ENCODE measurements at places on chromosomes 5 and 9.

DNA sequence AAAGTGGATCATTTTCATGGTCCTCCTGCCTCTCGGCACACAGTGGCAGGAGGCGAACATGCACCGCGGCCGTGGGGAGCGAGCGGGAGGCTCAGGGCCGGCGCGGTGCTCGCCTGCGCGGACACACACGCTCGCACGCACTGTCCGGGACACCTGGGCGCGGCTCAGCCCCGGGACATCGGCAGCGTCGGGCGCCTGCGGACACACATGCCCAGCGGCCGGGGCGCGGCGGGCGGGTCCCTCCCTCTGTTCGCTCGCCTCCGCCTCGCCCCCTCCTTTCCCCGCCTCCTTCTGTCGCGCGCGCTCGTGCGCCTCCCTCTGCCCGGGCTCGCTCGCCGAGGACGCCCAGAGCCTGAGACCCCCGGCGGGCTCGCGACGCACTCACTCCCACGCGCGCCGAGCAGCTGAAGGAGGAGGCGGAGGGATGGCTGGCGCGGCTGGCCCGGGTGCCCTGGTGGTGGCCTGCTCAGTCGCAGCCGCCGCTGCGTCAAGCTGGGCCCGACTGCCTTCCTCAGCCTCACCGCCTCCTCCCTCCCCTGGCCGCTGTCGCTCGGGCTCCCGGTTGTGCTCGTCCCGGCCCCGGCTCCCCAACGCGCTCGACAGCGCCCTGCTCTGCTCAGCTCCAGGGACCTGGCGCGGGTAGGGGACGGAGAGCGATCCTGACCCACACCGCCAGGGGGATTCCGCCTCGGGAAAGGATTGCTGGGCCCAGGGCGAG is at the start of gene FRMD3:
Gene FRMD3 (minus strand): TSS at position 230 of the 718 bp plus-strand sequence. CDS start 170 bp downstream, at position 60.
- ATAC-seq = peak; percentile 64

DNA sequence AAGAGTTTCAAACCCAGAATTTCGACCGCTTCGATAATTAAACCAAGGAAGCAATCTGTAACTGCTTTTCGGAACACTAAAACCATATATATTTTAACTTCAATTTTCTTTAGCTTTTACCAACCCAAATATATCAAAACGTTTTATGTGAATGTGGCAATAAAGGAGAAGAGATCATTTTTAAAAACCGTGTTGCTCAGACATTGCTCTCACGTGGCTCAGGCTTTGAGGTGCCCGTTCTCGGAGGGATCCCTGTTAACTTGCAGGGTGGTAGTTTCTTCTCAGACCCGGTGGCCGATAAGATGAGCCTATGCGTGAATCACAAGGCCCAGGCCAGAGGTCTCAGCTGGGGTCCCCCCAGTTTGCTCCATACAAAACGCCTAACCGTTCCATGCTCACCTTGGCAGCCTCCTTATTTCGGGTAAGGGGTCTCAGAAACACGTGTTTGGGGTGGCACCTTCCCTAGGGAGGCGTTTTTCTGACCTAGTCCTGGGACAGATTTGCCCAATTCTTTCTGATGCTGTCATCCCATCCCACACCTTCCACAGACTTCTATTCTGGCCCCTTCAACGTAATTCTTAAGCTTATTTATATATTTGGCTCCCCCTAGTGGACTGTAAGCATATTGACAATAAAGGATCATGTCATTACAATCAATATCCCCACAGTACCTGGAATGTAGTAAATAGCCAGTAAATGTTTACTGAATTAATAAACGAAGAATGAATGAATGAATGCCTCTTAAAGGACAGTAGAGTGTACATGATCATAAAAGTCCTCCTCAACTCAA is 48.1 kb downstream of the THBS4 start:
- ATAC-seq = peak; percentile 72

GRCh38 chr5:132428147-132428482 is 58.6 kb downstream of the SLC22A5 start:
- no peak for ATAC-seq

GRCh38 chr5:73596705-73597328 is 29.2 kb upstream of the ARHGEF28 start:
- ATAC-seq = no peak

GRCh38 chr5:15555176-15555575 is 55.2 kb downstream of the FBXL7 start:
- ATAC-seq = no peak

DNA sequence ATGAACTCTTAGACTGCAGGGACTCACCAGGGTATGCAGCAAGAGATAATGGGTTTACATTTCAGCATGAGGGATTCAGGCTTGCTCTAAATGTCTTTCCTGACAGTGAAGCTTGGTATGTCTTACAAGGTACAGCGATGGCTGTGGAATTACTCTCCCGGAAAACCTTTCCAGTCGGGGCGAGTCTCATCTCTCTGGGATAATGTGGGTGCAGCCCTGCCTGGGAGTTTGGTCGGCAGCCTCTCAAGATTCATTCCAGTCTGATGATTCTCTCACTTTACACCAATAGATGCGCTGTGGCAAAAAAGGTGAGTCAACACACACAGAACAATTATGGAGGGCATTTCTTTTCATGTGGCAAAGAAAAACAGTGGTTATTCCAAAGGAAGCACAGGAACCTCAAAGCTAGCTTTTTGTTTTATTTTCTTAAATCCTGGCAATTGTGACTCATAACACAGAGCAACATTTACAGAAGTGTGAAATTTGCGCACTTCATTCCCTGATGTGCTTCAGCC is 190.3 kb downstream of the DCP2 start:
- ATAC-seq = no peak

DNA sequence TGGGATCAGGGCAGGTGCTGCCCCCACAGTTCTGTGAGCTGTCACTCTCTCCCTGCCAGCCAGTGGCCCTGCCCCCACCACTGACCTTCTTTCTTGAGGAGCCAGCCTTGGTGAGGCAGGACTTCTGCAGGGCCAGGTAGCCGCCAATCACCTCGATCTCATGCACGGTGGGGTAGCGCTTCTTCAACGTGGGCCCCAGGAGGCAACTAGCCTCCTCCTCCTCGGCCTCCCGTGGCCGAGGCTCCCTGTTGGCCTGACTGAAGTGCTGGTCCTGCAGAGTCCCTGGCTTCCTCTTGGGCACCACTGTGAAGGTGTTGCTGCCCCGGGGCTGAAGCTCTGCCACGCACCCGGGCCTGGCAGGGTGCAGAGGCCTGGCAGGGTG is 1.6 kb downstream of the TPRN start:
- no peak for ATAC-seq

GRCh38 chr5:143074414-143074996 is 304.3 kb downstream of the ARHGAP26 start:
- ATAC-seq = no peak

DNA sequence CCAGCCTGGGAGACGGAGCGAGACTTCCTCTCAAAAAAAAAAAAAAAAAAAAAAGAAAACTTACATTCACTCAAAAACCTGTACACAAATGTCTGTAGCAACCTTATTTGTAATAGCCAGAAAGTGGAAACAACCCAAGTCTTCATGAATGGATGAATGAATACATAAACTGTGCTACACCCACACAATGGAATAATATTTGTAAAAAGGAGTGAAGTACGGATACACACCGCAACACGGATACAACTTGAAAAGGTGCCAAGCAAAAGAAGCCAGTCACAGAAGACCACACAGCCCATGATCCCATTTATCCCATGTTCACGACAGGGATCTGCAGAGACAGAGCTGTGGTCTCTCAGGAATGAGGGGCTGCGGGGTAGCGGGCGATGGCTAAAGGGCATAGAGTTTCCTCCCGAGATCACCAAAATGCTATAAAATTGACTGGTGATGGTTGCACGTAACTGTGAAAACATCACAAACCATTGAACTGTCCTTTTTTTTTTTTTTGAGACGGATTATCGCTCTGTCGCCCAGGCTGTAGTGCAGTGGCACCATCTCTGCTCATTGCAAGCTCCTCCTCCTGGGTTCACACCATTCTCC is 76.2 kb upstream of the COL5A1 start:
- no peak for ATAC-seq

DNA sequence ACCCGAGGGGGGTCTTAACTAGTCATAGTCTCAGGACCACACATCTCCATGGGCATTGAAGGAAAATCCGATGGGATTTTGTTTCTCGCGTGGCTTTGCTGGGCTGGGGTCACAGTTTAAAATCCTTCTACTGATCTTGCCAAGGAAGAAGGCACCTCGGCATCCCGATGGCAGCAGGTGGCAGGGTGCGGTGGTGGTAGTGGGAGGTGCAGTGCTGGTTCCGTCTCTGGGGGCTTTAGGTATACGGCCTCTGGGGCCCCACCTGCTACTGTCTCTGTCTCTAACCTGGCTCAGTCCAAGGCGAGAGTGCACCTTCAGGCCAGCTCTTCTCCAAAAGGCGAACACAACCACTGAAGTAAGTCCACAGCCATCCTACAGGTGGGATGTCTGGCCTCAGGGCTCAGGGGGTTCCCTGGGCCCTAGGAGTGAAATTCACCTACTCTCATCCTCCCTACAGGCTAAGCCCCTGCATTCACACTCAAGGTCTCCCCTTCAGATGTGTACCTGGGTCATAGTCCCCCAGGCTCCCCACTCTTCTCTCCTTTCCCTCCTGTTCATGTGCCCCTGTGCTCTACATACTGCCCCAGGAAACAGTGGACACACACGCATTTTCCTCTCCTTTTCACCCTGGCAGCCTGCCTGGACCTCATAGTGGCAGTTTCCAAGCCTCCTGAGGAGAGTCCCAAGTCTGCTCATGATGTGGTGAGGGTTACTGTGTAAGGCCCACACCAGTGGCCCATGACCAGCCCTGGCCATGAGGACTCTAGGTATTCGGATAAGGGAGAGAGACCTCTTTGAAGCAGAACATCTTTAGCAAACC is 736 bp upstream of the FCN2 start:
- ATAC-seq = no peak

GRCh38 chr9:97874624-97875023 is 21.6 kb downstream of the FOXE1 start:
- no peak for ATAC-seq

DNA sequence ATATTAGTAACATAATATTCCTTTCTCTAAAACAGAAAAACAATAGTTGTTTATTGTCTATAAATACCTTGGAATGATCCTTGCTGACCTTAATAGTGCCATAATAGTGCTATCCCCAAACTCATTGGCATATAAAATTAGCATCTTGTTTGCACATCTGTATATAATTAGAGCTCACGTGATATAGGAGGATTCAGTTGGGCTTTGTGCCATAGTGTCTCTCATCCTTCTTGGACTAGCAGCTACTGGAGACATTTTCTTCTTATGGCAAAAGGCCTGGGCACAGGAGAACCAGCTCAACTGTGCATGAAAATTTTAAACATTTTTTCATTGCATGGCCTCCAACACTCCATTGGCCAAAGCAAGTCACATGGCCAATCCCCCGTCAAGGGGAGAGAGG is 342.5 kb downstream of the SPATA31D1 start:
- no peak for ATAC-seq

DNA sequence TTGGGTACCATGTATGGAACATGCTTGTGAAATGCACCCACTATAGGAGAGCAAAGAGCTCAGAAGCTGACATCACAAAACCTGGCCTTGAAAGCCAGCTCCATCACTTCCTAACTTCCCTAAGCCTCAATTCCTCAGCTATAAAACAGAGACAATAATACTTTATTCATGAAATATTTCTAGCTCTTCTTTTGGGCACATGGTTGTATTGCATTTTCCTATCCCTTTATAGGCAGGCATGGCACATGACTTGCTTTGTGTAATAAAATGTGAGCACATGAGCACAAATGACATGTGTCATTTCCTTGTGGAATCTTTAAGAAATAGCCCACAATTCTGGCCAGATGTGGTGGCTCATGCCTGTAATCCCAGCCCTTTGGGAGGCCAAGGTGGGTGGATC is 18.5 kb downstream of the ZNF366 start:
- no peak for ATAC-seq

GRCh38 chr9:70746760-70747159 is 332.3 kb upstream of the KLF9 start:
- ATAC-seq = no peak

GRCh38 chr5:24805230-24805629 is 160.5 kb upstream of the CDH10 start:
- ATAC-seq = no peak

DNA sequence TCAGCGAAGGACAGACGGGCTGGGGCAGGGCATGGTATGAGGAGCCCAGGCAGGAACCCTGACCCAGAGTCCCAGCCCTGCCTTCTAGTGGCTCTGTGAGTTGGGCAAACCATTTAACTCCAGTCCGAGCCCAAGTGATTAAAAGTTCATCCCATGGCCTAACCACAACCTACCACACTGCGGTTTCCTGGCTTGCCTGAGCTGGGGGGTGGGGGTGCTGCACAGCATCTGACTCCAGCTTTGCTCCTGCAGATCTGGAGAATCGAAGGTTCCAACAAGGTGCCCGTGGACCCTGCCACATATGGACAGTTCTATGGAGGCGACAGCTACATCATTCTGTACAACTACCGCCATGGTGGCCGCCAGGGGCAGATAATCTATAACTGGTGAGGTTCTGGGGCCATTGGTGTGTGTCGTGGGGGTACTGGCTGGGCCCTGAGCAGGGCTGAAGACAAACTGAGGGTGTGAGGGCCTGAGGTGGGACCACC is 49.0 kb downstream of the STOM start:
- ATAC-seq = no peak

DNA sequence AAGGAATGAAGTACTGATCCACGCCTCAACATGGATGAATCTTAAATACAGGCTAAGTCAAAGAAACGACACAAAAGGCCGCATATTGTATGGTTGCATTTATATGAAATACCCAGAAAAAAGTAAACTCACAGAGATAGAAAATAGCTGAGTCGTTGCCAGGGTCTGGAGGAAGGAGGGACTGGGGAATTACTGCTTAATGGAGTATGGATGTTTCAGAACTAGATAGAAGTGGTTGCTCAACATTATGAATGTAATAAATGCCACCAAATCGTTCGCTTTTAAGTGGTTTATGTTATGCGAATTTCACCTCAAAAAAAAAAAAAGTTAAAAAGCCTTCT is 784 bp upstream of the MSANTD3 start:
- no peak for ATAC-seq

GRCh38 chr5:134958755-134959154 is 9.0 kb upstream of the CATSPER3 start:
- ATAC-seq = no peak

DNA sequence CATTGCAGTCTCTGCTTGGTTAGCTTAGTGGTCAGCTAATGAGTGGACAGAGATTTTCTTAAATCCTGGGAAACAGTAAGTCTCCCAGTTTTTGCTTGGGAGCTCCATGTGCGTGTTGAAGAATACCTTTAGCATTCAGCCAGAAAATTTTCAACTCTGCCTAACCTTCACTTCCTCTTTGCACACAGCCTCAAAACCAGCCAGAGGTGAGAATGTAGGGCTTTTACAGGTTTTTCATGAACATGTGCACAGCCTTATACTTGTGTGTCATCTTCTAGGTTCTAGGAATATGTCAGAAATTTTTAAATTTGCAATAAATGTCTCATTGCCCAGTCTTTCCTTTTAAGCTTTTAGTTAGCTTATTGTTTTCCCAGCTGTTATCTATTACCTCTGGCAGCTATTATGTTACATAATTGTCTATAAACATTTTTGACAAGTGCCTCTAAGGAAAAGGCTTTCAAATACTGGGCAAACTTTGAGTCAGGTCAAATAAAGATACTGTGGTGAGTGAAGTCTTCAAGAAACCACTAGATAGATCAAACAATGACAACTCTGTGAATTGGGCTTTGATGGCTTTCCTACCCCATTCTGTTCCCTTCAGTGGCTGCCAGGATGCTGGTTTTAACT is 12.7 kb downstream of the ADGRV1 start:
- ATAC-seq = no peak
